Natural killer cell (primary cell): ENCODE measurements at places on chromosomes 16 and 17. TPM values are rescaled to one million over a fixed set of nuclear protein-coding genes. Genes with fewer than 3 reads are reported as not detected.
A peak's percentile ranks its signal among the peaks of the same experiment; 100 is the strongest.

DNA sequence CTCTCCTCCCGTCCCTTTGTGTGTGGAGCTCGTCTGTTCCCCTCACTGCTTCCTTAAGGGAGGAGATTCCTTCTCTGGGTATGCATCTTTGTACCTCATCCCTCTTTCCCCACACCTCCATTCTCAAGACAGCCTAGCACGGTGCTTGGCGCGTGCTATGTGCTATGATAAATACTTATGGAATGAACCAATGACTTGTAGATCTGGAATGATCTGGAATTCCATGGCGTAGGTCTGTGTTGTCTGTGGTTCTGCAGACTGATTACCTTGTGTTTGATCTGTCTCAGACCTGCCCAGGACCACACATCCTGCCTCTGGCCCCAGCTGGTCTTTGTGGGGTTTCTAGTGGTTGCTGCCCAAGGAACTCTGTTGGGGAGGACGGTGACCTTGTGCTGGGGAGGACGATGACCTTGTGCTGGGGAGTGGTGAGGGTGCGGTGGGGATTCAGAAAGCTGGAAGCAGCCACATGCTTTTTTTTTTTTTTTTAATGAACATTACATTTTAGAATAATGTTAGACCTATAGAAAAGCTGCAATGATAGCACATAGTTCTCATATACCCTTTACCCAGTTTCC, 33.5 kb upstream of the ETV4 start:
- no peak overlapping the region for H3K27ac ChIP-seq
- no peaks in the 10 kb centered on the region for H3K27me3 ChIP-seq
- peaks cover 19% of the 10 kb centered on the region for H3K4me1 ChIP-seq
- no peaks in the 10 kb centered on the region for H3K36me3 ChIP-seq
- DNase-seq, result no peak

DNA sequence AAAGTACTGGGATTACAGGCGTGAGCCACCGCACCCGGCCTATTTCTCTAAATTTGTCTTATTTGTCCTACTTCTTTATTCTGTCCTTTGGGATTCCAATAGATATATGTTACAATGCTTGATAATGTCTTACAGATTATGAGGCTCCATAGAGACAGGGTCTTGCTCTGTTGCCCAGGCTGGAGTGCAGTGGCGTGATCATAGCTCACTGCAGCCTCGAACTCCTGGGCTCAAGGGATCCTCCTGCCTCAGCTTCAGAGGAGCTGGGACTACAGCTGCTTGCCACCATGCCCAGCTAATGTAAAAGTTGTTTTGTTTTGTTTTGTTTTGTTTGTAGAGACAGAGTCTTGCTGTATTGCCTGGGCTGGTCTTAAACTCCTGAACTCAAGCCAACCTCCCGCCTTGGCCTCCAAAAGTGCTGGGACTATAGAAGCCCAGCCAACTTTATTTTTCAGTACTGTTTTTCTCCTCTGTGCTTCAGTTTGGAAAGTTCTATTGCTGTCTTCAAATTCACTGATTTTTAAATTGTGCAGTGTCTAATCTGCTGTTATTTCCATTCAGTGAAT, 10.3 kb downstream of the ANKRD13B start:
- peaks cover 1% of the 10 kb centered on the region for H3K4me1 ChIP-seq
- no peaks in the 10 kb centered on the region for H3K36me3 ChIP-seq
- no peak for DNase-seq
- no peak overlapping the region for H3K27ac ChIP-seq

DNA sequence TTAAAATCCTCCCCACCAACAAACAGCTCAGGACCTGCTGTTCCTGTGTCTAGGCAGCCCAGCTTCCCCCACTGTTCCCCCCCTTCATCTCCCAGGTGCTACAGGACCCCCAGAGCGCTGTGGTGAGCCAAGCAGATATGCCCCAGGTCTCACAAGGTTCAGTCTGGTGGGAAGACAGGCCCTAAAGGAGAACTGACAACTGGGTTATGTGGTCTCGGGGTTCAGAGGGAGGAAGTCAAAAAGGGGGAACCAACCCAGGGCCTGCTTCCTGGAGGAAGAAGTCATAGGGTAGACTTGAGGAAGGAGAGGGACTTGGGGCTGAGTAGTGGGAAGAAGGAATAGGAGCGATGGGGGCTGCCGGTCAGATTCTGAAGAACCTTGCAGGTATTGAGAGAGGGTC, 2.6 kb downstream of the RIPOR1 start:
- H3K27ac ChIP-seq, result peak overlapping the region; percentile 84
- no peak for DNase-seq
- H3K4me1 ChIP-seq, result peaks cover 41% of the 10 kb centered on the region
- no peaks in the 10 kb centered on the region for H3K27me3 ChIP-seq

DNA sequence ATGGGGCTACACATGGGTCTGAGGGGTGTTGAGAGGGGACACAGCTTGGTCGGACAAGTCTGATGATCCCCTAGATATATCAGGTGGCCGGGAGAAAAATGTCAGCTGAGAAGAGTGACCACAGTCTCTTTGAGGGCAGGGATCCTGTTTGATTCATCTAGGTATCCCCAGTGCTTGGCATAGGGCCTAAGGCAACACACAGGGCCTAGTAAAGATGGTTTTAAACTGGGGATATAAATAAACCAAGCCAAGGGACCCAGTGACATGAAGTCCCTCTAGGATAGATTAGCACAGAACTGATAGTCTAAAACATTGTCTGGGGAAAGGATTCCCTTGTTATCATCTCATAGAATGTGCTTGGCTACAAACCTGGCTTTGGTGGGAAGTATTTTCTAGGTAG, 1.4 kb downstream of the ERCC4 start:
- no peak overlapping the region for H3K4me3 ChIP-seq
- H3K27me3 ChIP-seq, result no peaks in the 10 kb centered on the region
- peaks cover 13% of the 10 kb centered on the region for H3K36me3 ChIP-seq
- DNase-seq, result no peak

GRCh38 chr17:28938552-28938951, 12.8 kb downstream of the PHF12 start:
- no peaks in the 10 kb centered on the region for H3K27me3 ChIP-seq
- H3K36me3 ChIP-seq, result peaks cover 12% of the 10 kb centered on the region
- no peak overlapping the region for H3K4me3 ChIP-seq
- H3K27ac ChIP-seq, result no peak overlapping the region
- peaks cover 9% of the 10 kb centered on the region for H3K4me1 ChIP-seq
- no peak for DNase-seq

- peaks cover 2% of the 10 kb centered on the region for H3K36me3 ChIP-seq
- no peak overlapping the region for H3K4me3 ChIP-seq
Measured at GRCh38 chr17:2949469-2950044, 113.8 kb downstream of the OR1D5 start.

- H3K27me3 ChIP-seq, result no peaks in the 10 kb centered on the region
- no peaks in the 10 kb centered on the region for H3K4me1 ChIP-seq
- H3K4me3 ChIP-seq, result no peak overlapping the region
- DNase-seq, result no peak
Measured at GRCh38 chr16:31916056-31916488, 42.5 kb downstream of the ZNF267 start.

DNA sequence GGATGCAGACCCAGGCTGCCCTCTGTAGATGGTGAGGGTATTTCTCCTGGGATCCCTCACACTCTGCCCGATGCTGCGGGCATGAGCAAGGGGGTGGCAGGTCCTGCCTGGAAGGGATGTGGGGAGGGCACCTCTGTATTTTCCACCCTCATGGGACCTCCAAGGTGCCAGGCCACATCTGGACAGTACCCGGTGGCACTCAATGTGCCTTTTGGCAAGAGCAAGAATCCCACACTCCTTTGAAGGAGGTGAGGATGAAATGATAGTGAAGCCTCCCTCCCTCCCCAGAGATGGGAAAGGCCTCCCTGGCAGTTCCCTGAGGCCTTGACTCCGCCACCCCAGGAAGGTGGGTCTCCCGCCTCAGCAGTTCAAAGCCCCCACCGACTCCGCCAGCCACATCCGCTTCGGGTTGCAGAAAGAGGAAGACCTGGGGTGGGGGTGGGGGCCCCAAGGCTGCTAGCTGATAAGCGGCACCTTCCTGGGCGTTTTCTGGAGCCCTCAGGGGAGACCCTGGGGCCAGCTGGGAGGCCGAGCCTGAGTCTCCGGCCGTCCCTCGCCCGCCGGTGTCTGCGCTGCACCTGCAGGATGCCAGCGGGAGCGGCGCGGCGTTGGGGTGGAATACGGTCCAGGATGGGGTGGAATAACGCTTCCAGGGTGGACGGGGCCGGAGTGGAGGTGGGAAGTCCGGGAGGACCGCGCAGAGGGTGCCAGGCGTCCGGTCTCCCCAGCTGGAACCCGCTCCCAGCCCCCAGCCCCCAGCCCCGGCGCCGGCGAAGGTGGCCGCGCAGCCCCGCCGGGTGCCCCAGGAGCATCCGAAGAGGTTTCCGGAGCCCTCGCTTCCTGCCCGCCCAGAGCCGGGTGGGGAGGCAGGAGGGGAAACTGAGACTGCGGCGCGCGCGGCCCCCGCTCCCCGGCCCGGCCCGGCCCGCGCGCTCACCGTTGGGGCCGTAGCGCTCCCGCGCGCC, 718 bp downstream of the ATP2A3 start:
- H3K27ac ChIP-seq, result peak overlapping the region; percentile 57
- H3K4me1 ChIP-seq, result peaks cover 75% of the 10 kb centered on the region
- H3K4me3 ChIP-seq, result peak overlapping the region; percentile 94
- peak; percentile 46 for DNase-seq
- H3K27me3 ChIP-seq, result no peaks in the 10 kb centered on the region

GRCh38 chr16:55294931-55295342, 29.1 kb upstream of the IRX6 start:
- DNase-seq, result no peak
- H3K27me3 ChIP-seq, result no peaks in the 10 kb centered on the region
- no peak overlapping the region for H3K4me3 ChIP-seq
- H3K27ac ChIP-seq, result no peak overlapping the region
- no peaks in the 10 kb centered on the region for H3K36me3 ChIP-seq
- no peaks in the 10 kb centered on the region for H3K4me1 ChIP-seq

- DNase-seq, result no peak
- H3K4me3 ChIP-seq, result no peak overlapping the region
- no peaks in the 10 kb centered on the region for H3K27me3 ChIP-seq
- no peaks in the 10 kb centered on the region for H3K36me3 ChIP-seq
Measured at GRCh38 chr17:59425085-59425931, 93.9 kb downstream of the YPEL2 start.

TLCD3B gene
- 0.88 TPM for total RNA-seq

CTRB1 gene
- total RNA-seq, result not detected

TPPP3 gene
- 3.0 TPM for total RNA-seq

IL17C gene
- total RNA-seq, result 0.61 TPM

TP53TG3B gene
- total RNA-seq, result not detected

C16orf92 gene
- total RNA-seq, result not detected

GCGR gene
- not detected for total RNA-seq
